ENCODE measurements at places on chromosomes 1 and 21.

DNA sequence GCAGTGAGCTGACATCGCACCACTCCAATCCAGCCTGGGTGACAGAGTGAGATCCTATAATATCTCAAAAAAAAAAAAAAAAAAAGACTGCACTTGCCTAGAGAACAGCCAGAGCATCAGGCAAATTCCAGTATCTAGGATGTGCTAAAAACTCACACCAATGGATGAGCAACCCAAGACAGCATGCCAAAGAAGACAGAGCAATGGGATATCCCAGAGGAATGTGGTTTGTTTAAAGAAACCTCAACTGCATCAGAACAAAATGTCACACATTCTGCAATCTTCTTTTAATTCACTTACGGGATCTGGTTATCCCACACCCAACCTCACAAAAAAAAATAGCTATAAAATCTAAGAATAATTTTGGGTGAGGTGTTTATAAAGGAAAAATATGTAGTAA is 7.3 kb downstream of the KCNH1 start:
- no peak for DNase-seq

DNA sequence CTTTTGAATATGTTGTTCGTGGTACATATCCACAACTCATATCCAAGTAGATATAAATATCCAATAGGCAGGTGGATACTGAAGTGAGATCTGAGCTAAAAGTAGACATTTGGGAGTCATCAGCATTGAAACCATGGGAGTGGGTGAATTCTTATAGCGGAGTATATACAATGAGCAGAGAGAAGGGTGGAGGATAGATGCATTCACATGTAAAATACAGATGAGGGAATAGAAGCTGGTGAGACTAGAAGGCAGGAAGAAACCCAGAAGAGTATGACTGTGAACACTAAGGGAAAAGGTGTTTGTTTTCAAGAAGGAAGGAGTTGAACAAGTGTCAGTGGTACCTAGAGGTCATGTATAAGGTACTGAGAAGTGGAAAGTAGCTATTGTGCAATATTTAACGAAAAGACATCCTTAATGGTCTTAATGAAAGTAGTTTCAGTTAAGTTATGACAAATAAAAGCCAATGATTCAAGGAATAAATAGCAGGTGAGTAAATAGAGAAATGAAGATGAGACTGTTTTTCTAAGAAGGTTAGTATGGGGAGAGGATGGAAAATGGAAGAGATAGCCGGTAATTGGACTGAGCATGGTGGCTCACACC is 181.6 kb upstream of the CACYBP start:
- no peak for DNase-seq

DNA sequence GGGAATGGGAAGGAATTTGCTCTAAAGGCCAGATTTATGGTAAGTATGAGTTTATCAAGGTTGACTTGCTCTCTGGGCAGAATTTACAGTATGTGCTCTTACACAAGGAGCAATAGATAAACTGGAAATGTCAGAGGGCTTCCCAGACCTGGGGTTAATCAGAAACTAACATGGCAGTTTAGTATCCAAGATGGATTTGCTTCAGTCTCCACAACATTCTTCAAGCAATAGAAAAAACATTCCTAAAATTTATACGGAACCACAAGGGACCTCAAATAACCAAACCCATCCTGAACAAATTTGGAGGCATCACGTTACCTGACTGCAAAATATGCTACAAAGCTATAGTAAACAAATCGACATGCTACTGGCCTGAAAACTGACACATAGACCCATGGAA is 606.7 kb upstream of the CHRM3 start:
- no peak for DNase-seq

DNA sequence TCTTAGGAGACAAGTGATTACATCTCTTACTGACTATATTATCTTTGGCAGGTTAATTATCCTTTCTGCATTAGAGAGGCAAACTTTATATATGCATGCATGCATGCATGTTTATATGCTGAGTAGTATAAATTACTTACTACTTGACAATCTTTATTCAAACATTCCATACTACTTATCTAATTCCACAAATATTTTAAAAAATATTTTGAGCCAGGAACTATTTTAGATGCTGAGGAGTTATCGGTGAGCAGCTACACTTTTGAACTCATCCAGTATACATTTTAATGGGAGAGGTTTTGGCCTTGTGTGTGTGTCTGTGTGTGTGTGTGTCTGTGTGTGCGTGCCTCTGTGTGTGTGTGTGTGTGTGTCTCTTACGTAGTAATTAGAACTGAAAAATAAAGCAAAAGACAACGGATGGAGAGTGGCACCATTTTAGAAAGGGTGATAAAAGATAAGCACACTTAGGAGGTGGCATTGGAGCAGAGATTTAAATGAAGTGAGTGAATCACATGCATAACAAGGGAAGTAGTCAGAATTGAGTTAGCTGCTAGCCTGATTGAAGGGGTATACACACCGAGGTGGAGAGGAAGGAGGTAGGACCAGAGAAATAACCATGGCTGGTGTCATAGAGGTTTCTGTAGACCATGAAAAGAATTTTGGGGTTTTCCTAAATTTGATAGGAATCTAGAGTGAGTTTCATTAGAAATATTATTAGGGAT is 1488.4 kb downstream of the MRPL39 start:
- no peak for DNase-seq

GRCh38 chr1:183776731-183777130 is 28.2 kb upstream of the RGL1 start:
- DNase-seq: no peak

GRCh38 chr1:7727809-7728471 is 43.2 kb upstream of the VAMP3 start:
- no peak for DNase-seq

- no peak for DNase-seq
Observed at GRCh38 chr1:89198081-89198480, 661 bp downstream of the GBP4 start.

- peak; percentile 66 for DNase-seq
Observed at GRCh38 chr1:14954210-14954609, 199.3 kb upstream of the TMEM51 start.

DNA sequence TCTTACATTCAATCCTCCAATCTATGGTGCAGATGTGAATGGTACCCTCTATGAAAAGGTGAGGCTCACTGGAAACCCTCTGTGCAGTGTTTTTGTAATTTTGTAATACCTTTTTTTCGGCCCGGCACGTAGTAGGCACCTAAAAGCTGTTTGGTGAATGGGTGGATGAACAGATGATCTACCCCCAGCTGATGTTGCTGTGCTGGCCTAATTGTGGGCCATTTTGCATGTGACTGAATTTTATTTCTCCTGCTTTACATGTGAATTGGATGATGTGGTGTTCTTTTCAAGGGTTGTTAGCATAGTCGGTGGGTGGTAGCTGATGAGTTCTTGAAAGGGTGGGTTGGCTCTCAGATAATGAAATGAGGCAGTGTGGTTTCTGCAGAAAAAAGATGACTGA is 10.4 kb downstream of the KDM4A start:
- DNase-seq: no peak

DNA sequence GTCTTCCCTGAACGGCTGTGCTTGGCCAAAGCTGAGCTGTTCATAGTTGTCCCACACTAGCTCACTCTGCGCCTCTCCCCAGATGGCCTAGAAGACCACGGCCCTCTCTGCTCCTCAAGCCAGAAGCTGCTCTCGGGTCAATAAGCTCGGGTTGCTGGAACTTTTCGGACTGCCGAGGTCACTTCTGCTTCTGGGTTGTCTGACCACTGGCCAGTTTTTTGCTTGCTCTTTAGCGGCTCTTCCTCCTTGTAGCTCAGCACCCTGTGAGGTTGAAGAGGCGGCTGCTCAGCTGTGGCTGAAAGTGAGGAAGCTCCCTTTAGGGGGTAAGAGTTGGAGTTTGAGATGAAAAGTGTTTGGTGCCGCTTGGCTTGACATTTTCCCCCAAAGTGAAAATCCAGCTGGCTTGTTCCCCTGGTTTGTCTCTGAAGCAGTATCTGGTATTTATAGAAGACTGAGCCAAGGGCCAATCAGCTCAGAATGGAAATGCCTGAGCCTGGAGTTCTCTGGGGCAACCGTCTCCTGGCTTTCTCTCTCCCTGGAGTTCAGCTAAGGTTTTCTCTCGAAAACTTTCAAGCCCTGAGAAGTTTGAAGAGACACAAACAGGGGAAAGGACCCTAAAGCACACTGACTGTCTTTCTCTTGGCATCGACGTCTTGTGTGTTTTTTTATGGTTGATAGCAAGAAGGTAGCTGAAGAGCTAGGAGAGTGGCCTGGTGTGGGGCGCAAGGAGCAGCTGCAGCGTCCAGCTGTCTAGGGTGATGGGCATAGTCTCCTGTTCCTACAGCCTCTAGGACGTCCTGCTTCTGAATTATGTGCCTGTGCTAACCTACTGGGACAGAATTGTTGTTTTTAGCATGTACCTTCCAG is 72.0 kb downstream of the SYT6 start:
- no peak for DNase-seq
